ENCODE measurements at places on chromosomes 7 and 10.

DNA sequence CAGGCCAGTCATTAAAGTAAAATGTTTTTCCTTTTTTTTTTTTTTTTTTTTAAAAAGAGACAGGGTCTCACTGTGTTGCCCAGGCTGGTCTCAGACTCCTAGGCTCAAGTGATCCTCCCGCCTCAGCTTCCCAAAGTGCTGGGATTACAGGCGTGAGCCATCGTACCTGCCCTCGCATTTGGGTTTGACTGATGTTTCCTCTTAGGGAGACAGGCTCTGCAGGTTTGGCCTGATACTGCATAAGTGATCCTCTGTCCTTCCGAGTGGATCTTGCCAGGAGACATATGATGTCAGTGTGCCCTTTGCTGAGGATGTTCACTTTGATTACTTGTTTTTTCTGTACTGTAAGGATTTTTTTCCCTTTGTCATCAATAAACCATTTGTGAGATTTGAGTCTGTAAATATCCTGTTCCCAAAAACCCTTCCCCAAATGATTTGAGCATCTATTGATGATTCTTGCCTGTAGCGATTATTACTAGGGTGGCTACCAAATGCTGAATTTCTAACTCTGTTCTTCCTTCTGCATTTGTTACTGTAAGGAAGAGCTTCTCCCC, 19.7 kb downstream of the LIMK1 start:
- DNase-seq, result no peak

DNA sequence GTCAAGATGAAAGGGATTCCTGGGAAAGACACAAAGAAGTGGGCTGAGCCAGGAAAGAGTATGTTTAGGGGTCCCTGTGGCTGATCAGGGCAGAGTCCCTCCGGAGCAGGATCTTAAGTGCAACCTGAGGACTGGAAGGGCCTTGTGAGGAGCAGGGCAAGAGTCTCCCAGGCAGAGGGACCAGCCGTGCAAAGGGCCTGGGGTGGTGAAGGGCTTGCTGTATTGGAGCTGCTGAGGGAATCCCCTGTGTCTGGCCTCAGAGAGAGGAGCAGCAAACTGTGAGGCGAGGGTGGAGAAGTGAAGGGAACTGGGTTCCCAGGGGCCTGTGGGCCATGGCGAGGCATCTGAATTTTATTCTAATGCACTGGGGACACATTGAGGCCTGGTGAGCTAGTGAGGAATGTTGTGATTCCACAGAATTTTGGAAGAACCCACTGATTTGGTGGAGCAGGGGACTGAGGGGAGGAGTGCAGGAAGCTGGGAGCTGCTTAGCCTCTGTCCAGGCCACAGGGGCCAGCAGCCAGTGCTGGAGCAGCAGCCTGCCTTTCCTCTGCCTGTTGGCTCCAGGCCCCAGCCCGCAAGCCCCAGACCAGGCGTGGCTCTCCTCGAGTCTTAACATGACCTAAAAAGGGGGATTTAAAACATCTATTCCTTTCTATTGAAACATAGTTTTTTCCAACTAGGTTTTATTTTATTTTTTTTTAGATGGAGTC, 138.4 kb upstream of the IGFBP3 start:
- no peak for DNase-seq

GRCh38 chr10:77486517-77486916, 151.1 kb downstream of the KCNMA1 start:
- no peak for DNase-seq

- DNase-seq, result no peak
Measured at GRCh38 chr7:5610500-5611186, 170.8 kb downstream of the RNF216 start.

DNA sequence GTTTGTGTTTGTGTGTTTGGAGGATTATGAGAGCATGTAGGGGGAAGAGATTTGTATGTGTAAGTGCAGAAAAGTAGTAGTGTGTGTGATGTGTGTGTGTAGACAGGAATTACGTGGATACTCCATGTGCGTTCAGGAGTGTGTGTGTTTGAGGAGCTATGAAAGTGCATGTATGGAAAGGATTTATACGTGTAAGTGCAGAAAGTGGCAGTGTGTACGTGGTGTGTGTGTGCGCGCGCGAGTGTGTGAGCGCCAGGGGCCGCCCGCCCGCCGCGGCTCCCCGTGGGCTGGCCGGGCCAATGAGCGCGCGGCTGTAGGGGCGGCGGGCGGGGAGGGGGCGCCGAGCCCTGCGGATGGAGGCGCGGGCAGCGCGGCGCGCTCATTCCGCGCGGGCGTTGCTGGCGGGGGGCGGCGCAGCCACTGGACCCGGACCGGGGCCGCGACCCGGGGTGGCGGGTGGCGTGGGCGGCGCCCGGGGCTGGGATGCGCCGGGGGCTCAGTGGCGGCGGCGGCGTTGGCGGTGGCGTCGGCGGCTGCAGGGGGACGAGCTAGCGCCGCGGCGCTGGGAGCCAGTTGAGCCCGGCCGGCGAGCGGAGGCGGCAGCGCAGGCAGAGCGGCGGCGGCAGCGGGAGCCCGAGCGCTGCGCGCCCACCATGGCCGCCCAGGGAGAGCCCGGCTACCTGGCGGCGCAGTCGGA, at the start of gene BICC1:
Gene BICC1, plus strand, starts transcription at position 382 of the 697 bp plus-strand sequence. Its CDS starts 272 bp downstream, at position 654.
- DNase-seq, result peak; percentile 33

DNA sequence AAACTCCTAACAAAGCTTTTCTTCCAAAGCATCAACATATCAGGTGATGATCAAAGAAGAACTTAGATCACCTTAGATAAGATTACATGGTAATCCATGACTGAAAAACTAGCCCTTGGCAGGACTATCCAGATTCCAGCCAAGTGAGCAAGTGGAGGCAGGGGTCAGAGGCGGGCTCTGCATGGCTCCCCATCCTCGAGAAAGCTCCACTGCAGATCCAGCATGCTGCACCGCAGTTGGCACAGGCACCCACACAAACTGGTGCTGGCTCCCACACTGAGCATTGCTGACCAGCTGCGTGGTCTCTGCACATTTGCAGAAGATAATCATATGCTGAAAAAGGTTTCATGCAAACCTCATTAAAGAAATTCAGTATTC, 10.1 kb downstream of the PSAP start:
- no peak for DNase-seq

DNA sequence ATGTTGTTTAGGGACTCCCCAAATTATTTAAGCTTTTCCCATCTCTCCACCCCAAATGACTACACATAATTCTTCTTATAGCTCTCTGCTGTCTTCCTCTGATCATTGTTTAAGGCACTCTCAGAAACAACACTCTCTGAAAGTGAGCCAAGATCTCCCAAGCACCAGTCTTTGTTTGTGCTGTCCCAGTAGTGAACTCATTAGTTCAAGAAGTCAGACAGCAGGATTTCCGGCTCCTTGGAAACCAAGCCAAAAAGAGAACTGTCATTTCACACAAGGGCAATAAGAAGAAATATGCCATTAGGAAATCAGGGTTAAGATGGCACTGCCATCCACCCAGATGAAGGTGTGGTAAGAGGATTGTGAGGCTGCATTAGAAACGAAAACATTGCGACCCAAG, 83.1 kb downstream of the FZD1 start:
- DNase-seq, result no peak

DNA sequence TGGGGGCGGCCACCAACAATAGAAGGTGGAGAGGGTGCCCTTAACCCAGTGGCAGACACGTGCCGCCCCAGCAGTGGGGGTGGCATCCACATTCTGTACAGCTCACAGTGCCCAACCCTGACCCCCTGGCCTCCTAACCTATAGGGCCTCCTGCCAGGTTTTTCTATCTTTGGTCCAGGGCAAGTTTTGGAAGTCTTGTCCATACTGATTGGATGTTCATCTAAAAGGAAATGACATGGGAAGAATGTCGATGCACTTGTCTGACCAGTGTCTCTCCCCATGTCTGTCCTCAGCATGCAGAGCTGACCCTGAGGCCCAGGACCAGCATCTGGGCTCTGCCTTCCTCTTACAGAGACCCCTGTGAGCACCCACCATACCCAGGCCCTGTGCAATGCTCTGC, 32.3 kb upstream of the ANTXRL start:
- no peak for DNase-seq

- no peak for DNase-seq
Measured at GRCh38 chr7:68245688-68246087, 1249.1 kb downstream of the TYW1 start.

DNA sequence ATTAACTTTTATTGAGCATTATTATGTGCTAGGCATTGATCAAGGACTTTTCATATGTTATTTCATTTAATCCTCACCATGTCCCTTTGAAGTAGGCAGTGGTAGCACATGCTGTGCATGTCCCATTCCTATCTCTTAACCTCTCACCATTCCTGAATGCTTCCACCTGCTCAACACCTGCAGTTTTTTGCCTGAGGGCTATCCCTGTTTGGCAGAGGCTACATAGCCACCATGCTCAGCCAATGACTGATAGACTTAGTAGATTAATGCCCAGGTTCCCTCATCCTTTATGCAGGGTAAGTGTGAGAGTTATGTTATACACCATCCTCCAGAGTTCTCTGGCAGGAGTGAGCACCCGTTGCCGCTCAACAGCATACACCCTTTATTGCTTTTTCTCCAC, 387.8 kb downstream of the BBS9 start:
- DNase-seq, result no peak

- no peak for DNase-seq
Measured at GRCh38 chr7:102849079-102849478, 63.7 kb upstream of the LRRC17 start.

DNA sequence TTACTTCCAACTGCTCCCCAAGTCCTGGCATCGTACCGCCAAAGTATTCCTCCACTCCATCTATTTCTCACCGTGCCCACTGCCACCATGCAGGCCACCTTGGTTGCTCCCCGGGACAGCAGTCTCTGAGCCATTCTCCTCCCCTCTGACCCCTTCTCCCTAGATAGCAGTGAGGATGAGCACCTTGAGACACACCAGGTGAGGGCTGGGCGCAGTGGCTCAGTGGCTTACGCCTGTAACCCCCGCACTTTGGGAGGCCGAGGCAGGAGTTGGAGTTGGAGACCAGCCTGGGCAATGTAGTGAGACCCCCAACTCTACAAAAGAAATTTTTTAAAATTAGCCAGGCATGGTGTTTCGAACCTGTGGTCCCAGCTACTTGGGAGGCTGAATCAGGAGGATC, 4.2 kb downstream of the SLC29A4 start:
- DNase-seq, result no peak

- peak; percentile 26 for DNase-seq
Measured at GRCh38 chr10:43299579-43299978, 32.7 kb upstream of the RASGEF1A start.

DNA sequence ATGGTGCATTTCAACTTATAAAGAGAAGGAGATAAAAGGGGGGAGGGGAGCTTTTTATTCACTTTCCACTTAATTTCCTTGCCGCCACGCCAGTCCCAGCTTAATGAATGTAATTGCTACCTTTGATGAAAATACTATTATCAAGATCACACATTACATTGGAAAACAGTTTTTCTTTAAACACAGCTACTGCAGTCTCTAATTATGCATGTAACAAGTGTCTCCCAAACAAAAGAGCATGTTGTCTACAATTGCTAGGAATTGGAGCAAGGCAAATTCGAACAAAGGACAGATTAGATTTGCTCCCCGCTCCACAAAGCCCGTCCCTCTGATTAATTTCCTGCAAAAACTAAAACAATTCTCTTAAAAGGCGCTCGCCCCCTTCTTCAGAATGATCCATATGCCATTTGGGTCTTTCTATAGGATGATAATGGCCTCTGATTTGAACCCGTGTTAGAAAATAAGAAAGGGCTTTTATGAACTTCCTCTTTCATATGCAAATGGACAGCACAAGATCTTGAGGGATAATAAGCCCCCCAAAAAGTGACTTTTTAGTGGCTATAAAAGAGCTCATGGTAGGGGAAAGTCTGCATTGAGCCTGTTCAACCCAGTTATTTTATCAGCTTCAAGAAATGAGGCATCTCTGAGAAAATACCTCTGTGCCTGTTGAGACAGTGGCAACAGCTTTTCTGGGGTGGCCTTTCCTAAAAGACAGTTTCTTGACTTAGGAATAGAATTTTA, 60.6 kb downstream of the ACADSB start:
- DNase-seq, result no peak

- no peak for DNase-seq
Measured at GRCh38 chr7:112105584-112106530, 100.3 kb downstream of the DOCK4 start.

- DNase-seq, result no peak
Measured at GRCh38 chr10:13437026-13437555, 89.0 kb upstream of the SEPHS1 start.

DNA sequence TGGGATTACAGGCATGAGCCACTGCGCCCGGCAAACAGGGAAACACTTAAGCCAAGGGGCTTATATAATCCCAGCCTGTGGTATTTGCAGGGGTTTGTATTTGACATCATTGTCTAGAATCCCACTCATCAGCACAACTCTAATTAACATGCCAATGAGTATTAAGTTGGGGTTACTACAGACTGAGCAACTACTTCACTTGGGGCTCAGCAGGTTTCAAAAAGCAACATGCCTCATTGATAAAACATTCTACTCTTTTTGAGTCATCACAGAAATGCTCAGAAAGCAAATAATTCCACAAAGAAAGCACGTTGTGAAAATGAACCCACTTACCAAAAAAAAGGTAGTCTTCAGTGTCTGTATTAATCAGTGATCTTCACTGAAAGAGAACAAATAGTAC, 236.9 kb upstream of the CELF2 start:
- no peak for DNase-seq

DNA sequence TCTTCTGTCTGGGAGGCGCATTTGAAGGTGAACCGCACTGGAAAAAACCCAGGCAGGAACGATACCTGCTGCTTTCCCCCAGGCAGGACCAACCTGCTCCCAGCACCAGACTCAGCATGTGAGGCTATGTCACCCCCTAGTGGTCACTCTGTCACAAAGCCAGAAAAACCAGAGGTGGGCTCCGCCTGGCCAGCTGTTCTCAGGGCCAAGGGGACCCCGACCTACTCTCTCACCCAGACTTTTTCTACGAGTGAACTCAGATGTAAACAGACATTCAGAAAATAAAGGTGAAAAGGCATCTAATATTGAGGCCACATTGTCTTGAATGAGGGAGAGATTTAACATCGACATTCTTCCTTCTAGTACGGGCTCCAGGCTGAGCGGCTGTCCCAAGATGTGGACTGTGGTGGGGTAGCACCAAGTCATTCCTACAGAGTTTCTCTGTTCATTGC, 117.3 kb downstream of the PRKAG2 start:
- DNase-seq, result peak; percentile 53

- DNase-seq, result no peak
Measured at GRCh38 chr7:1611708-1612241, 41.9 kb upstream of the PSMG3 start.

- DNase-seq, result no peak
Measured at GRCh38 chr10:45280113-45280760, 35.2 kb downstream of the OR13A1 start.

DNA sequence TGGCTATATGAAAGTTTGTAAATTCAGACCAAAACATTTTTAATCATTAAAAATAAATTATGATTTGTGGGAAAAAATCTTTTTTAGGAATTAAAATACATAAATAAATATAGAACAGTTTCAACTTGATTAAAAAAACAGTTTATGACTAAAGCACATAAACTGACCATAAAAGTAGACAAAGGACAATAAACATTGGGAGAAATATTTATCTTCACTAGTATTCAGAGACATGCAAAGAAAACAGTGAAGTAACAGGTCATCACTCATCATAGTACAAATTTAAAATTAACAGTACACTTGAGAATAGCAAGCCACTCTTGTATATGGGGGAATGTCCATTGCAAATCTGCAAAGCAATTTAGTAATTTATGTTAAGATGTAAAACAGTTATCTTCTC, 28.0 kb upstream of the CELF2 start:
- no peak for DNase-seq

- no peak for DNase-seq
Measured at GRCh38 chr10:116815641-116816415, 33.5 kb upstream of the ENO4 start.
